Endodermal cell (in vitro differentiated cells): ENCODE measurements at places on chromosomes 12 and 14. TPM values are rescaled to one million over a fixed set of nuclear protein-coding genes. Genes with fewer than 3 reads are reported as not detected.

CEP290 gene
- 17.0 and 19.1 TPM in 2 replicates for total RNA-seq

DNA sequence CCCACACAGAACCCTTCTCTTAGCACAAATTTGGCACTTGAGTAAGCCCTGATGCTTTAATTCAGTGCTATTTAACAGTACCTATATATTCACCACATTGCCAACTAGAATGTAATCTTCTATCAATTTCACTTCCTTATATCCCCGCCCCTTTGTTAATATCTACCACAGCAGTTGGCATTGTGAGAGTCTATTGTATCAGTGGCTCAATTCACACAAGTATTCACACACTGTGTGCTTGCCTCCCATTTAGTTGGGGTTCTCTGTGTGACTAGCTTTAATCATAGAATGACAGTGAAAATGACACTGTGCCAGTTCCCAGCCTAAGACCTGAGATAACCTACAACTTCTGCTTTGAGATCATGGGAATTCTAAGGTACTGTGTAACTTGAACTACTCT lies 103.1 kb downstream of the SEC23A start:
- no peaks in the 10 kb centered on the region for H3K36me3 ChIP-seq
- no peak for DNase-seq
- H3K4me3 ChIP-seq = no peak overlapping the region

RAPGEF3 gene
- total RNA-seq = 16.9 and 19.6 TPM in 2 replicates

DNA sequence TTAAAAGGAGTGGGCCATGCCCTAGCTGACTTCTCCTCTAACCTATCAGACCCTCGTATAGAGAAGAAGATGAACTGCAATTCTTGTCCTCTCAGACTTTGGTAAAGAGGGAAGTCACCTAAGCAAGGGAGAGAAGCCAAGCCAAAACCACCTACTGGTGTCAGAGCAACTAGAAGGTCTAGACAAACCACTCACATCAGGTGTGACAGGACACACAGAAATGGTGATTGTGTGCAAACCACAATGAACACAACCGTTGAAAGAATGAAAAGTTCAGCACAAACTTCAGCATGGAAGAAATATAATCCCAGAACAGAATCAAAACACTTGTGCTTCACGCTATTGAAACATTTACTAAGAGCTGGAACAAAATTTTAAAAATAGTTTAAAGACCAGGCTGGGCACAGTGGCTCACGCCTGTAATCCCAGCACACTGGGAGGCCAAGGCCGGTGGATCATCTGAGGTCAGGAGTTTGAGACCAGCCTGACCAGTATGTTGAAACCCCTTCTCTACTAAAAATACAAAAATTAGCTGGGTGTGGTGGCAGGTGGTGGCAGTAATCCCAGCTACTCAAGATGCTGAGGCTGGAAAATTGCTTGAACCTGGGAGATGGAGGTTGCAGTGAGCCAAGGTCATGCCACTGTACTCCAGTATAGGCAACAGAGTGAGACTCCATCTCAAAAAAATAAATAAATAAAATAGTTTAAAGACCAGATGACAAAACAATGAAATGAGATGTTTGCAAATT lies 56.2 kb upstream of the NTF3 start:
- no peaks in the 10 kb centered on the region for H3K36me3 ChIP-seq
- no peak for DNase-seq
- no peak overlapping the region for H3K4me3 ChIP-seq
- H3K27ac ChIP-seq = no peak overlapping the region
- H3K27me3 ChIP-seq = no peaks in the 10 kb centered on the region
- no peaks in the 10 kb centered on the region for H3K4me1 ChIP-seq

UTP20 gene
- total RNA-seq = 6.9 to 22.8 TPM (median 22.1 TPM) in 3 replicates
